Cerebellar nuclear complex (tissue), 1 donor: ENCODE measurements at places on chromosomes 5 and 9.

DNA sequence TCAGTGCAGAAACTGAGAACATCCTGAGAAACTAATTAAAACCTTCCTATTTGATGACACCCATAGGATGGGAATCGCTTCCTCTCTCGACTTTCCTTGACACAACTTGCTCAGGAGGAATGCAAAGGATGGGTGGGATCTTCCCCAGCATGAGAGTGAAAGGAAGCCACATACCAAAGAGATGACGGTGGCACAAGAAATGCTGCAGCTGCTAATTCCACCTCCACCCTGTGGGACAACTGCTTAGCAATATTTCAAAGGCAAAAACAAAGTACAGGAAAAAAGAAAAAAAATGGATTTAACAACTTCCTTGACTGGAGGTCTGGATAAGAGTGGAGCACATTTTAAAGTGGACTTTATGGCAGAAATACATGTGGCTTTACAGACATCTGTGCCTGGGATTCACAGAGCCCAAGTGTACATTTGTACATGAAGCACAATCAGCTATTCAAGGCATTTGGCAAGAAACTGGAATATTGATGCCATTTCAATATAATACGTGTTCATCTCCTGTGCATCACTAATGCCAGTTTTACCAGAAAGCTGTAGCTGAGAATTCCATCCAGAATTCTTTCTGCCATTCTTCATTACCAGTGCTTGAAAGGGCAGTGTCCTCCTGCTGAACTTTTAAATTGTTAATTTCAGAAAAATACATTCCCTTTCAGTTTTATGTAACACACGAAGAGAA lies 359.2 kb upstream of the ACTBL2 start:
- no peak for DNase-seq

DNA sequence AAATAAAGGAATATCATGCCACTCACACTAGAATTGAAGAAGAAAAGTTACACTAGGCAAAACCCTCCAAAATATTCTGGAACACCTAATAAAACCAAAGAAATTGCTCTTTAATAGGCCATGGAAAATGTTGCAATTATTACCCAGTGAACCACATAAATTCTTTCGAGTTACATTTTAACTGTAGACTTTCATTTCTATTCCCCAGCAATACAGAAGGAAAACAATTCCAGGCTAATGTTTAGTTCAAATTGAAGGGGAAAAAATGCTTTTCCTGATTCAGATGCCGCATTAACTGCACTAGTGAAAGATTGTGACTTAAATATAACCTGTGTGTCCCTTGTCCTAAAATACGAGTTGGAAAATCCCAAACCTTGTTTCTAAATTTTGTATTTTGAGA lies 439.3 kb upstream of the ADAMTS16 start:
- DNase-seq: no peak

DNA sequence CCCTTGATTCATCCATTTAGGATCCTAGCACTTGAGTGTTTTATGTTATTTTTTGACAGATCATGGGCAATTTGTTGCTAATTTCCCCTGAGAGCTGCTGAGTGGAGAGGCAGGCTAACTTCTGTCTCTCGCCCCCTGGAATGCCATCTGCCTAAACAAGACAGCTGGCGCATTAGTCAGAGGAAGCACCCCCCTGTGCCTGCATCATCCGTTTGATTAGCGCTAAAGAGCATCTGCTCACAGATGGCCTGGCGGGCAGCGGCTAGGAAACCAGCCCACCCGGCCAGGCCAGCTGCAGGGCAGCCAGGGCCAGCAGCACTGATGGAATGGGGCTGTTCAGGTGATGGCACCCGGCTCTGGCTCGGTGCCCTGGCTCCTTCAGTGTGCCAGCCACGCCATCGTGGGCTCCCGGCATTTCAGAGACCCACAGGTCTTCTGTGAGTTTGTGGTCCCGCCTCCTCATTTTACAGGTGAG lies 22.9 kb upstream of the ASS1 start:
- DNase-seq: no peak

DNA sequence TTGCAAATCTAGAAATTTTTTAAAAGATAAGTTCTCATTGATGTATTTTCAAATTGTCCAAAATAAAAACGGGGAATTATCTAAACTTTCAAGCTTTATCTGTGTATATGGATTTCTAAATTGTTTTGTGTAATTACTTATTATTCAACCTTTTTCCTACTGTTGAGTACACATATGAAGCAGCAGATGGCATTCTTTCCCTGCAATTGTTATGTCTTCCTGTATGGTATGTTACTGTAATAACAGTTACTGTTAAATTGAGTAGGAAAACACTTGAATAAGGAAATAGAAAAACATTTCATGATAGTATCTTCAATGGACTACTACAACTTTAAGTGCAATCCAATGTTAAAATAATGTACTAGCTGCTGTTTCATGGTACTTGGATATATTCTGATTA lies 124.8 kb downstream of the RANBP17 start:
- DNase-seq: no peak

DNA sequence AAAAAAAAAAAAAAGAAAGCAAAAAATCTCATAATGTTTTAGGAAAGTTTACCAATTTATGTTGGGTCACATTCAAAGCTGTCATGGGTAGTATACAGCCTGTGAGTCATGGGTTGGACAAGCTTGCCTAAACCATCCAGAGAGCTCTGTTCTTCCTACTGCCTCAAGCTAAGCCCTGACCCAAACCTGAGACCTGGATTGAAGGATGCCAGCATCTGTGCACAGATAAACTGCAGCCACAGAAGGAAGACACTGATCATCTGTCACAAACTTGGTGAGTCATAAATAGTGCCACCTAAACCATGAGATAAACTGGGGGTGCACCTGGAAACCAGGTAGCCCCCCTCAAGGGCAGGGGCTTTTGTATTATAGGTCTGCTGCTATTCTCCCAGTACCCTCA lies 31.0 kb downstream of the CSF2 start:
- no peak for DNase-seq

DNA sequence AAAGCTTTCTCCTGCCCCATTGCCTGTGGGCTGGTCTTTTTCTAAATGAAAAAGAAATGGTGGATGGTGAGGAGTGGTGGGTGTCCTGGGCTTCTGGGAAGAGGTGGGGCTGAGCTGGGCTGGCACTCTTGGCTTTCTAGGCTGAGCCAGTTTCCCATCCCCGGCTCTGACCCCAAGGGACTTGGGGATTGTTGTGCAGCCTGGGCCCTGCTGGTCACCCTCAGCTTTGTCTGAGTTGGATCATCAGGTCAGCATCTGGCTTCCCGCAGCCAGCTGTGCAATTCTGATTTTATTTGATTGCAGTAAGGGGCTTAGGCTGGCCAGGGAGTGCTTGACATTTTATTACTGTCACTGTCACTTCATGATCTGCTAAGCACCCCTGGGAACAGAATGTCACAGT lies 25.3 kb downstream of the GLRA1 start:
- no peak for DNase-seq

DNA sequence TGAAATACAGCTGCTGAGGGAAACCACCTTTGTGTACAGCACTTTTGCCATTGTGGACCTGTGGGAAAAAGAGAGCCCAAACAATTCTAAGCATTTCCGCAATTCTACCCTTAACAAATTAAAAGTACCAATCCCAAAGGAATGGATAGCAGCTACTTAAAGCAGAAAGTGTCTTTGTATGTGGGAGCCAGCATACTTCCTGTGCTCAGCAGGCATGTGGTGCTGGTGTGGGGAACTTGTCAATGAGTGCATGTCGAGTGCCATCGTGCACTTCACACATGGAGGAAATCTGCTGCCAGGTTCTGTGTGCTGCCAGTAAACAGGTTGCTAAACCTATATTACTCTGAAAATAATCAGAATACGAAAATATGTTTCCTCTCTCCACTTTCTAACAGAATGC lies 399.0 kb downstream of the LRRC70 start:
- no peak for DNase-seq

- DNase-seq: no peak
These were observed 176.5 kb upstream of the PANK3 start for GRCh38 chr5:168755548-168756093.

DNA sequence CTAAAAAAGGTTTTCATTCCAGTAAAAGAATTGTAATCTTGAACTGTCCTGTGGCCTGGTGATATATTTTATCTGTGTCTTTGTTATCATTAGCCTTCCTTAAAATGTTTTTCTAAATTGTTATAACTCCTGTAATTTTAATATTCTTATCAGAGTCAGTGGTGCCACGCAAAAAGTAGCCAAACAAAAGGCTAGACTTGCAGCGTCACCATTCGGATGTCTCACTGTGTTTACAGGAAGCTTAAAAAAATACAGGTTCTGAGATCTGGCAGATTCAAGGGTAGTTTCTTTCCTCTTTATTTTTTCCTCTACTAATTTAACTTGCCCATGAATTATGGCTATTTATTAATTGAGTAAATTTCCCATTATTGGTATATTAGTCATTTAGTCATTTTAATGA lies 362.3 kb downstream of the MAT2B start:
- no peak for DNase-seq

DNA sequence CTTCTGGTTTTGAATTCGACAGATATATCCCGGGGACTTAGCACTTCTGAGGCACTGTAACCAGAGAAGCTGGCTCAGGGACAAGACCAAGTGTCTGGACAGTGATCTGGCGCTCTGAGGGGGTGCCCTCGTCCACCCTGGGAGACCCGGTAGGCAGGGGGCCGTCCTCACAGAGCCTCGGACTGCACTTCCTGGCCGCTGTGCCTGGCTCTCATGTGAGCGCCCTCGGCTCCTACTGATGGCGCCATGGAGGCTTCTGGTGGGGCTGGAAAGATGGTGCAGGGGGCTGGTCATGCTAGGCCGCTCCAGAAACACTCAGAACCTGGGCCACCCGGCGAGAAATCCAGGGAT lies 18.8 kb upstream of the SLC6A3 start:
- DNase-seq: no peak

- DNase-seq: no peak
These were observed 10.7 kb downstream of the PRUNE2 start for GRCh38 chr9:76895186-76895585.
